Activated gamma-delta T cell treated with Interleukin-2 at 50 U/mL for 16 hours (primary cell): ENCODE measurements at places on chromosomes 11 and 22.

DNA sequence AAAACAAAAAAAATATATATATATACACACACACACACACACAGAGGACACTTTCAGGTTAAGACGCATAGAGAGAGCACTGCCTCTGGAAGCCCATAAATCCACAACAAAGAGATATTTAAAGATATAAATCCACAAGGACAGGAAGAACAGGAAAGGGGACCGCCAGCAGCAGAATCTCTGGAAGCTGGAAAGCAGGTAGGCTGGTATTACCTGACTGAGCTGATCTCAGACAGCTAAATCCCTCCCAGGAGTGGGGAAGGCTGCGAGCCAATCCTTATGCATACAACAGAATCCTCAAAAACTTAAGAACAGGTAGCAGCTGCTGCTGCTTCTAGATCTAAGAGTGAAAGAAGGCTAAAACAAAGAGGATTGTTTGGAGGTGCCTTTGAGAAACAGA is 1.8 kb upstream of the MCAT start:
- no peak for DNase-seq

- no peak for DNase-seq
These were observed 10.3 kb downstream of the GAL3ST1 start for GRCh38 chr22:30564045-30564760.

- DNase-seq: peak; percentile 14
These were observed 889 bp upstream of the DMC1 start for GRCh38 chr22:38570779-38571364.

DNA sequence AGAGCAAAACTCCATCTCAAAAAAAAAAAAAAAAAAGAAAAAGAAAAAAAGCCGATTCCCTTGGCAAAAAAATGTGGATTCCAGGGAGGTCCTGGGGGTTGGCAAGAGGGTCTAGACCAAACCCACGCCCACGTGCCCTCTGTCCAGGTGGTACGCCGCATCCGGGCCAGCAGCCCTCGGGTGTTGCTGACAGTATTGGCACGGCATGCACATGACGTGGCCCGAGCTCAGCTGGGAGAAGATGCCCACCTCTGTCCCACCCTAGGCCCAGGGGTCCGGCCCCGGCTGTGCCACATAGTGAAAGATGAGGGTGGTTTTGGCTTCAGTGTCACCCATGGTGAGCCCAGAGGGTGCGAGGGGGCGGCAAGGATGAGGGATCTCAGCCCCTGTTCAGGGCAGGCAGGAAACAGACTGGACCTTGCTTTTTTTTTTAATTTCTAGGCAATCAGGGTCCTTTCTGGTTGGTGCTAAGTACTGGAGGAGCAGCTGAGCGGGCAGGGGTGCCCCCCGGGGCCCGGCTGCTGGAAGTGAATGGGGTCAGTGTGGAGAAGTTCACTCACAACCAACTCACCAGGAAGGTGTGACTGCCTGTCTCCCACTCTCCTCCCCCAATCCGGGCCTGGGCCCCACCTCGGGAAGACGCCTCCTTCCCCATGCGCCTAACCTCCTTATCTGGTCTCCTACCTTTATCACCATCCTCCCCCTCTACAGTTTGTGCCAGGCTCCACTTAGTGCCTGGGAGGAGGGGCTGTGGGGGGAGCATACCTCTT is 2.0 kb downstream of the NHERF4 start:
- DNase-seq: no peak

GRCh38 chr11:124863137-124863825 is 2.0 kb upstream of the ROBO3 start:
- no peak for DNase-seq

DNA sequence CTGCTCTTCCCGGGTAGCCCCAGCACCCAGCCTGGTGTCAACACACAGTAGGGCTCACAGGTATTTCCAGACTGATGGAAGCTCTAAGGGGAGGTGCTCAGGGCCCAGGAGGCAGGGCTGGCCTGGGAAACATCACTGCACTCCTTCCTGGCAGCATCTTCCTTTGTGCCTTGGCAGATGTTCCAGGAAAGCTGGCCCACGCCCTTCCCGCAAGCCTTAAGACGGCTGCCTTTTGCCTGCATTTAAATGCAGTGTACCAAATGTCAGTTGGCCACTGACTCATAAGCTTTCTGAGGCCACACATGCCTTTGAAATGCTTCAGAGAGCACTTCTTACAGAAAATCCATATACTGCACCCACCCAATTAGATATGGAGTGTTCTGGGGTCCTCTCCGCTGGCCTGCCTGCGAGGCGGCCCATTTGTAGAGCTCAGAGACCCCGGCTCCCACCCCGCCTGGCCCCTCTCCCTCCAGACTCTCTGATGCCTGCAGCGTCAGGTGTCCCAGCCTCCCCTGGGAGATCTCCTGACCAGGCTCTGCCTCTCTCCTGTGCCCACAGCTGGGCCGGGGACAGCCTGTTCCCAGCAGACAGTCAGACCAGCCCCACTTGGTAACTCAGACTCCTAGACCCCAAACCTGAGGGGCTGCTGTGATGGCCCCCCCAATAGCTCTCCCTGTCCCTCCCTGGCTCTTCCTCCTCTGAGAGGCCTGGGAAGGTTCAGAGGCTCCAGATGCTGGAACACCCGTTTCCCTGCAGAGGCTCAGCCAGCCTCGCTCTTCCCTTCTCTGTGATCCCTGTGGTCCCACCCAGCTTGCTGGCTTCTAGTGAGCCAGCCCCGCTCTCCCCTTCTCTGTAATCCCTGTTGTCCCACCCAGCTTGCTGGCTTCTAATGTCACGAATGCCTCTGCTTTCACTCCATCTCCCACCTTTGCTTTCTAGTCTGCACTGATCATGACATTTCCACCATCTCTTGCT is 47.6 kb upstream of the THY1 start:
- no peak for DNase-seq

GRCh38 chr11:1226226-1226985 is 3.5 kb downstream of the MUC5B start:
- no peak for DNase-seq

- no peak for DNase-seq
These were observed 526.6 kb downstream of the MN1 start for GRCh38 chr22:27274770-27275449.

DNA sequence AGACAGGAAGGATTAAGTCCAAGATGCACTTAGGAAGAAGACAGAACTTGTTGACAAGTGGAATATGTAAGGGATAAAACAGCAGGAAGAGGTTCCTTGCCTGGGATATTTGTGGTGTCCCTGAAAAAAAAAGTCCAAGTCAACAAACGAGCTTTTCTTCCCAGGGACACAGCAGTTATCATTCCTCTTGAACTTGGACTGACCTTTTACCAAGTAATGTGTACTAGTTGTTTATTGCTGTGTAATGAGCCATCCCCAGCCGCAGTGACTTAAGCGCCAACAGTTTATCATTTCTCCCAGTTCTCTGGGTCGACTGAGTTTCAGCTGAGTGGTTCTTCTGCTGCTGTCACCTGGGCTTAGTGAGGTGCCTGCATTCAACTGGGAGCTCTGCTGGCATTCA is 37.0 kb downstream of the KREMEN1 start:
- DNase-seq: no peak

DNA sequence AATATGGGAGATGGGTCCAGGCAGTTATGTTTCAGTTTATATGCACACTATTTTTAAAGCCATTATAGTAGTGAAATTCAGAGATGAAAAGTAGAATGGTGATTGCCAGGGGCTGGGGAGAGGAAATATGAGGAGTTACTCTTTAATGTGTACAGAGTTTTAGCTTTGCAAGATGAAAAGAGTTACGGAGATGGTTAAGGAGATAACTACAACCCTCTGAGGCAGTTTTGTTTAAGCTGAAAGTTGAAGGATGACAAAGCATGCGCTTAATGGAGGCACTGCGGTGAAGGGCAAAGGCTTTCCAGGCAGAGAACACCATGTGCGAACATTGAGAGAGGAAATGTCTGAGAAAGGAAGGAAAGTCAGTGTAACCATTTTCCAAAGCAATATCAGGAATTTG is 18.2 kb upstream of the BMAL1 start:
- no peak for DNase-seq

GRCh38 chr22:22903355-22903777 is 15.8 kb downstream of the IGLL5 start:
- DNase-seq: no peak

DNA sequence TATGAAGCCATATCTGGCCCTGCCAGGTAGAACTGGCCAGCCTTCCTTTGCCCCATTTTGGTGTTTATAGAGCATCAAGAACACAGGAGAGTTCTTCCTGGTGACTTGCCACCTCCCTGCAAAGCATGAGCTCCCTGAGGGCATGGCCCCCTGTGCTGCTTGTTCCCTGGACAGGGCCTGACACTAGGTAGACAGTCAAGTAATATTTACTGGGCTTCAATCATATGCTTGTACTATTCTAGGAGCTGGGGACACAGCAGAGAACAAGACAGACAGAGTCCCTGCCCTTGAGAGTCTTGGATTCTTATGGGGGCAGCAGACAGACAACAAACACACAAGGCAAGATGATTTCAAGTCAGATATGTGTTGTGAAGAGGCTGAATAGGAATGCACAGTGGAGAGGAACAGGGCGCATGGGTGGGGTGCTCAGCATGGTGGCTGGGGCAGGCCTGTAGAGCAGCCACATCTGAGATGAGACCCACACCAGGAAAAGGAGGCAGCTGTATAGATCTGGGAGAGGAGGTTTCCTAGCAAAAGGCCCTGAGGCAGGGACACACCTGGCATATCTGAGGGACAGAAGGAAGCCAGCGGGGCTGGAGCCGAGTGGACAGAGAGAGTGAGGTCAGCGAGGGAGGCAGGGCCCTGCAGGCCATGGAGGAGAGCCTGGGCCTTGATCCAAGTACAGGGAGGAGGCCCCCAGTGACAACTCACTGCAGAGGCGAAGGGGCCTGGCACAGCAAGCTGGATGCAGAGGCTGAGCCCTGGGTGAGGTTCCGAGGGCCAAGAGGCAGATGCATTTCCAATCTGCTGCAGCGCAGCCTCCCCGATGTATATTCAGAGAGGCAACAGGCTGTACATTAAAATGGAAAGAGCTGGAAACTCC is 10.2 kb upstream of the CBX6 start:
- DNase-seq: no peak

DNA sequence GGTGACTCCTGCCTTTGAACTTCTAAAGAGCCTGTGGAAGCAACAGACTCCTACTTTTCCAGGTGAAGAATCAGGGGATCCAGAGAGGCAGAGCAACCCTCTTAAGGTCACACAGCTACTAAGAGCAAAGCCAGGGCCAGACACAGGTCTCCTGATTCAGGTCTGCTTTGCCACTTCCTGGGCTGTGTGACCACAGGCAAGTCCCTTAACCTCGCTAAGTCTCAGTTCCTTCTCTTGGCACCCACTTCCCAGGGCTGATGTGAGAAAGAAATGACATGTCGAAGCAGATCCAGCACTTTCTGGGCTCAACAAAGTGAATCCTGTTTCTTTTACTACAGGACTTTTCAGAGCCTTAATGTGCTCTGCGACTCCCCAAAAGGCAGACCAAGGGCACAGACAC is 30.2 kb downstream of the UQCR10 start:
- DNase-seq: no peak

DNA sequence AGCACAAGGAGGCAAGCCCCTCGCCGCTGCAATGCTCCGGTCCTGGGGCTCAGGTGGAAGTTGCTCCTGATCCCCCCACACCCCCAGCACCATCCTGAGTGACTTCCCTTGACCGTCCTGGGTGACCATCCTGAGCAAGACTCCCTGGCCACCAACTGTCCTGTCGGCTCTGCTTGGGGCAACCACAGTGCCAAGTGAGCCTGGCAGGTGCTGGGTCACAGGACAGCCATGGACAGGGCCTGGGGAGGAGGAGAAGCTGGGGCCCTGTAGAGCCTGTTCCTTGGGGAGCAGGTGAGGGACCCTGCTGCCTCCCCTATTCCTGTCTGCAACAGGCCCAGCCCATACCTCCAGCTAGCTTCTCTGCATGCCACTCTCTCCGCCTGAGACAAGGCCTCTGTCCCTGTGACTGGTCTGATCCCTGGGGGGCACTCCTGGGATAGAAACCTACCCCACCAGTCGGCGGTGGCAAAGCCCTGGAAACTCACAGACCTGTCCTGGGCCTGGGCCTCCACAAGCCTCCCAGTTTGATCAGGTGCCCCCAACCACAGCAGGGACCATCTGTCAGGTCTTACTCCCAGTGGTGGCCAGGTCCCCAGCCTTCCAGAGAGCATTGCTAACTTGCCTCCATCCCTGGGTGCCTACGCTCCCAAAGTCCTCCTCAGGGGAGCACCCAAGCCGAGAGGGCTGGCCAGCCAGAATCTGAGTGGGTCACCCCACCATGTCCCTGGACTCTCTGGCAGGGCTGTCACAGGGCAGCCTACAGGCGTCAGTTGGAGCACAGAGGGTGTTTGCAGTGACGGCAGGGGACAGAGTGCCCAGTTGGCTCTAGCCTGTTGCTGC is 68.7 kb upstream of the WNT7B start:
- no peak for DNase-seq

- no peak for DNase-seq
These were observed 129.8 kb downstream of the FCHSD2 start for GRCh38 chr11:73012121-73012863.
